Neural progenitor cell (in vitro differentiated cells): ENCODE measurements at places on chromosomes 11 and 22. TPM values are rescaled to one million over a fixed set of nuclear protein-coding genes. Genes with fewer than 3 reads are reported as not detected.

The ANGPTL5 gene
- total RNA-seq, result not detected in 2 replicates

The SEZ6L gene
- 0.22 and 0.31 TPM in 2 replicates for total RNA-seq

The ABCG4 gene
- 0.24 and 0.65 TPM in 2 replicates for total RNA-seq

The DCDC1 gene
- total RNA-seq, result 3.4 and 5.0 TPM in 2 replicates

The DGCR6 gene
- total RNA-seq, result 4.2 and 5.2 TPM in 2 replicates

The TTC9C gene
- 55.7 and 78.4 TPM in 2 replicates for total RNA-seq

The BEST1 gene
- total RNA-seq, result 0.15 TPM in 1 of 2 replicates, not detected in the other

The IGLL5 gene
- total RNA-seq, result not detected in 2 replicates

The OR52N4 gene
- total RNA-seq, result 0.12 TPM in 1 of 2 replicates, not detected in the other

The DYNC2H1 gene
- total RNA-seq, result 51.7 and 61.1 TPM in 2 replicates

The ASCL2 gene
- total RNA-seq, result 2.2 TPM in 1 of 2 replicates, not detected in the other

The CASP5 gene
- not detected in 2 replicates for total RNA-seq

The SHANK3 gene
- 0.65 and 3.6 TPM in 2 replicates for total RNA-seq

The LINC01488 gene
- 0.09 TPM in 1 of 2 replicates, not detected in the other for total RNA-seq
